GM04503 (cell line): ENCODE measurements at places on chromosomes 16 and 17.
A peak's percentile ranks its signal among the peaks of the same experiment; 100 is the strongest.

GRCh38 chr16:59878479-59878878 is 1144.4 kb upstream of the GOT2 start:
- no peak for DNase-seq

DNA sequence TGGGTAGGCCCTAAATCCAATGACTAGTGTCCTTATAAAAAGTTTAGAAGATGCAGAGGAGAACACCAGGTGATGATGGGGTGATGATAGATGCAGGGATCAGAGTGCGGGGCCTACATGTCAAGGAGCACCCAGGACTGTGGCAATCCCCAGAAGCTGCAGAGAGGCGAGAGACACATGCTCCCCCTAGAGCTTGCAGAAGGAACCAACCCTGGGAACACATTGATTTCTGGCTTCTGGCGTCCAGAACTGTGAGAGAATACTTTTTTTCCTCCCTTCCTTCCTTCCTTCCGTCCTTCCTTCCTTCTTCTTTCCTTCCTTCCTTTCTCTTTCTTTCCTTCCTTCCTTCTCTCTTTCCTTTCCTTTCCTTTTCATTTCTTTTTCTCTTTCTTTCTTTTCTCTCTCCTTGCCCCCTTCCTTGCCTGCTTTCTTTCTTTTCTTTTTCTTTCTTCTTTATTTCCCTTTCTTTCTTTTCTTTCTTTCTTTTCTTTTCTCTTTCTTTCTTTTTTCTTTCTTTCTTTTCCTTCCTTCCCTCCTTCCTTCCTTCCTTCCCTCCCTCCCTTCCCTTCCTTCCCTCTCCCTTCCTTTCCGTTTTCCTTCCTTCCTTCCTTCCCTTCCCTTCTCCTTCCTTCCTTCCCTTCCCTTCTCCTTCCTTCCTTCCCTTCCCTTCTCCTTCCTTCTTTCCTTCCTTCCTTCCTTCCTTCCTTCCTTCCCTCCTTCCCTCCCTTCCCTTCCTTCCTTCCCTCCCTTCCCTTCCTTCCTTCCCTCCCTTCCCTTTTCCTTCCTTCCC is 134.3 kb downstream of the HAPSTR1 start:
- DNase-seq = no peak

DNA sequence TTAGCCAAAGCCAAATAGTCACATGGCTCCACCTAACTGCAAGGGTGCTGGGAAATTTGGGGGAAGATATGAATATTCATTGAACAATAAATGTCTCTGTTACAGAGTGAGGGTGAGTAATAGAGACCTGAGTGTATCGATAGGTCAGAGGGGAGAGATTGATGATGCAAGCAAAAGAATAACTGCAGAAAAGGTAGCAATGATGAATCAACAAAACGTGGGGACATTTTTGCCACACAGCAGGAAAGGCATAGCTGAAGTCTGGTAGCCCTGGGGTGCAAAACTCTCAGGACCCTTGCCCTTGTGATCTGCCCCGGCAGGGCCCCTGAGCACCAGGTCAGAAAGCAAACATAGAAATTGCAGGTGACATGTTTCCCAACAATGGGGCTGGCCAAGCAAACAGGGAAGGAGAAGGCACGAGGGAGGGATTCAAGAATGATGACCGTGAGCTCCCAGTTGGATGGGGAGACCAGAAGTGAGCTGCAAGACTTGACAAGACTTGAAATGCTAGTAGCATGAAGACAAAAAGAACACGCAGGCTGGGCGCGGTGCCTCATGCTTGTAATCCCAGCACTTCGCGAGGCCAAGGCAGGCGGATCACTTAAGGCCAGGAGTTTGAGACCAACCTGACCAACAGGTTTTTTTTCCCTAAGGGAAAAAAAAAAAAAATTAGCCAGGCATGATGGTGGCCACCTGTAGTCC is 12.7 kb upstream of the HERPUD1 start:
- DNase-seq = no peak

DNA sequence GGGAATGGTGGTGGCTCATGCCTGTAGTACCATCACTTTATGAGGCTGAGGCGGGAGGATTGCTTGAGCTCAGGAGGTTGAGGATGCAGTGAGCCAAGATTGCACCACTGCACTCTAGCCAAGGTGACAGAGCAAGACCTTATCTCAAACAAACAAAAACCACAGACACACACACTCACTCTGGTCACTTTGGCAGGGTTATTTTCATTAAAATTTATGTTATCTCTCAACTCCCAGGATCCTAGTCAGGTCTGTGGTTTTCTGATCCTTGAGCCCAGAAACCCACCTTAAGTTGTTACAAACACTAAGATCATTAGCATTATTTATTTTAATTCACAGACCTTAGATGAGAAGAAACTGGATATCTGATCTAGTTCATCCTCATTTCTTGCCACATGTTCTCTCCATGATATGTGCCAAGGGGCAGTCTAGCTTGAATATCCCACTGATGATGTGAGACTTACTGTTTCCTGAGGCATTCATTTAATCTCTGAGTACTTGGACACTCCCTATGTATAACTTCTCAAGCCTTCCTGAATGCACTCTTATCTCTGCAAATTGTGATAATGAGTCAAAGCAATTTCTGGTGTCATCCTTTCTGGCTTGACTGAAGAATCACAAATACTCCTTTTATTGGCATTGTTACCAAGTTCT is 9.6 kb downstream of the ABHD15 start:
- no peak for DNase-seq

- no peak for DNase-seq
These were observed 70.8 kb downstream of the KANSL1 start for GRCh38 chr17:46122486-46122871.

DNA sequence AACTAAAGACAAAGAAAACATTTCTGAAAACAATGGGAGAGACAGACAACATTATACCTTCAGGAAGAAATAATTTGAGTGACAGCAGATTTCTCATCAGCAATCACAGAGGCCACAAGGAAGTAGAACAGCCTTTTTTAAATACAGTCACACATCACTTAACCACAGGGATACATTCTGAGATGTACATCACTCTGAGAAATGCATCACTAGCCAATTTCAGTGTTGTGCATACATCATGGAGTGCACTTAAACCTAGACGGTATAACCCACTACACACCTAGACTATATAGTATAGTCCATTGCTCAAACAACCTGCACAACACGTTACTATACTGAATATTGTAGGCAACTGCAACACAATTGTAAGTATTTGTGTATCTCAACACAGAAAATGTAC is 24.9 kb upstream of the ALOX12 start:
- no peak for DNase-seq

GRCh38 chr16:82373976-82374375 is 204.0 kb upstream of the MPHOSPH6 start:
- no peak for DNase-seq

- DNase-seq = no peak
These were observed 606.4 kb upstream of the CDH8 start for GRCh38 chr16:62642677-62643076.

DNA sequence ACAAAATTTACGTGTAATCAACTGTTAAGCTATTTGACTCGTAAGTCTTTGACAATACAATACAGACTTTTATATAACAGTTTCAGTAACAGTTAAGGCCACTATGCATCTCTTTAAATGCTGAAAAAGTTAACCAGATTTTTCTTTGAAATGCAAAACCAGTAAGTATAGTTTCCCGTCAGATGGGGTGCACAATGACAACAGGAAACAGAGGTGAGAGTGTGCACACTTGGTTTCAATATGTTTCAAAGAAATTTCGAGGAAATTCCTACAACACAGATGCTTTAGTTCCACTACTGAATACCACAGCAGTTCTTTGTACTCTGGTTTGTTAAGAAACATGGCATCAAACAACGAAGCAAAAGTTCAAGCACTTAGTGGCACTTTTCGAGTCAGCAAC is 48.4 kb downstream of the RNF157 start:
- no peak for DNase-seq

- DNase-seq = no peak
These were observed 2.9 kb downstream of the GLP2R start for GRCh38 chr17:9828296-9829295.

- no peak for DNase-seq
These were observed 5.0 kb downstream of the SKA2 start for GRCh38 chr17:59149841-59150511.

- no peak for DNase-seq
These were observed 156.1 kb downstream of the PMP22 start for GRCh38 chr17:15108992-15109391.

GRCh38 chr17:72099919-72100318 is 20.9 kb upstream of the SOX9 start:
- DNase-seq = no peak

GRCh38 chr17:2485543-2485942 is 26.1 kb downstream of the METTL16 start:
- DNase-seq = no peak

DNA sequence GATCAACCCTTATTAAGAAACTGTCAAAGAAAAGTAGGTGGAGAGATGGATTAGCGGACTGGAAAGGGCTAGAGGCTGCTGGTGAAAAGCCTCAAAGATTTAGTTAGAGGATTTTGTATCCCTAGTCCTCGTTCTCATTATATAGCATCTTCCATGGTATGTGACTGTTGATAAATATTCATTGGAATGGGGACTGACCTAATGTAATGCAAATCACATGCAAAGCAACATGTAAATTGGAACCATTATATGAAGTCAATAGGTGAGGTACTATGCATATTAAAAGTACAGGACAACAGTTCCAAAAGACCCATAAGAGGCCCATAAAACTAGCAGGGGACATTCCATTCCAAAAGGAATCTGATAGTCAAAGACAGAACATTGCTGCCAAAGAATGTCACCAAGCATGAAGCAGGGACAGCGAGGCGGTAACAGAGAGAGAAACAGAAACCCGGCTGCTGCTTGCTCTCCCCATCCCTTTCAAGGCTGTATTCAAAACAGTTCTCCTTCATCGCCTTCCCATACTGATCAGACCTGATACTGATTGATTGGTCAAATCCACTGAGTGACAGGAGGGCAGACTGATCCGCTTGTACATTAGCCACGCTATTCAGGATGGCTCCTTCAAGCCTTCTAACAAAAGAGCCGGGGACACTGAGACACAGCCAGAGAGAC is 44.5 kb downstream of the SOX9 start:
- DNase-seq = no peak

- DNase-seq = no peak
These were observed 252.2 kb downstream of the CPPED1 start for GRCh38 chr16:12551530-12551929.

DNA sequence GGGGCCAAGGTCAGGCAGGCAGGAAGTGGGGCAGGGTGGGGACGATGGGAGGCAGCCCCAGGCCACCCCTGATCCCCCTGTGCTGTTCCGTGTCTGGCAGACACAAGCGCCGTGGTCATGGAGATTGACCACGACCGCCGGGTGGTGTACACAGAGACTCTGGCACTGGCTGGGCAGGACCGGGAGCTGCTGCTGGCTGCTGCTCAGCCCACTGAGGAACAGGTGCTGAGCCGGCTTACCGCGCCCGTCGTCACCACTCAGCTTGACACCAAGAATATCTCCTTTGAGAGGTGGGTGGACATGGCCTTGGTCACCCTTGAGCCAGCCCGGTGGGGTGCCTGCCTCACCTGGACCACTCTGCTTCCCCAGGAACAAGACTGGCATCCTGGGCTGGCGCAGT is 13.7 kb downstream of the CORO6 start:
- no peak for DNase-seq

DNA sequence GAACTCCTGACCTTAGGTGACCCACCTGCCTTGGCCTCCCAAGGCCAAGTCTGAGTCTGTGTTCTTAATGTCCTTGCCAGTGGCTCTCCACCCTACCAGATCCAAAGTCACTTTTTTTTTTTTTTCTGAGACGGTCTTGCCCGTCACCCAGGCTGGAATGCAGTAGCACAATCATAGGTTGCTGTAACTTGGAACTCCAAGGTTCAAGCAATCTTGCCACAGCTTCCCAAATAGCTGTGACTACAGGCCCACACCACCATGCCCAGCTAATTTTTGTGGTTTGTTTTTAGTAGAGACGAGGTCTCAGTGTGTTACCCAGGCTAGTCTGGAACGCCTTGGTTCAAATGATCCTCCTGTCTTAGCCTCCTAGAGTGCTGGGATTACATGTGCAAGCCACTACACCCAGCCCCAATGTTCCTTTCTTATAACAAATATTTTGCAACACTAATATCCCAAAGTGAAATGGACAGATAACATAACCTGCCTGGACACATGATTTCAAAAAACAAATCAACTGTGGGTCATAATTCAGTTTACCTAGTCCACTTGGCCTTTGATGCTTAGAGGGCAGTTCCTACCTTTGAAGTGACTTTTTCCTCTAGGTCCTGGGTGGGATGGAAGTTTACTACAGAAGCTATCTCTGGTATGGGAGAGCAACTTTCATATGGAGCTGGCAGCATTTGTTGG is 4.0 kb upstream of the RAPGEFL1 start:
- no peak for DNase-seq

GRCh38 chr16:89166696-89167424 is 4.7 kb upstream of the CDH15 start:
- DNase-seq = no peak

- DNase-seq = peak; percentile 50
These were observed 47.8 kb downstream of the OMG start for GRCh38 chr17:31248986-31249834.

GRCh38 chr17:41734139-41734948 is at the start of gene HAP1:
Gene HAP1 (minus strand): TSS chr17:41734643. CDS start chr17:41734634, 9 bp downstream.
- DNase-seq = no peak

DNA sequence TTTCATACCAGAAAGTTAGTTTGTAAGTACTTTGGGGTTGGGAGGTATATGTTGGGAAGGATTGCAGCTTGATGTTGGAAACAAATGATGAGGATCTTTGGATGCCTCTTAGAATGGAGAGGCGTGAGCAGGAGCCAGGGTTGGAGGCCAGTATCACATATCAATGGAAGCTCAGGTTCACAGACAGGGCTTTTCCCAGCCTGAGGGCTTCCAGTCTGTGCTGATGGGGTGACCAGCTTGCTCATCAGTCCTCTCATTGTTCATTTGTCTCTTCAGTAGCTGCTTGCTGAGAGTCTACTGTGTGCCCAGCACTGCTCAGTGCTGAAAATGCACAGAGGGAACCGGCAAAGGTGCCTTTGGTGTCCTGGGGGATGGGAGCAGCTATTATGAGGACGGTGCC is 5.8 kb downstream of the DNAAF1 start:
- DNase-seq = no peak

GRCh38 chr17:4178651-4179050 is 35.7 kb downstream of the CYB5D2 start:
- DNase-seq = no peak

DNA sequence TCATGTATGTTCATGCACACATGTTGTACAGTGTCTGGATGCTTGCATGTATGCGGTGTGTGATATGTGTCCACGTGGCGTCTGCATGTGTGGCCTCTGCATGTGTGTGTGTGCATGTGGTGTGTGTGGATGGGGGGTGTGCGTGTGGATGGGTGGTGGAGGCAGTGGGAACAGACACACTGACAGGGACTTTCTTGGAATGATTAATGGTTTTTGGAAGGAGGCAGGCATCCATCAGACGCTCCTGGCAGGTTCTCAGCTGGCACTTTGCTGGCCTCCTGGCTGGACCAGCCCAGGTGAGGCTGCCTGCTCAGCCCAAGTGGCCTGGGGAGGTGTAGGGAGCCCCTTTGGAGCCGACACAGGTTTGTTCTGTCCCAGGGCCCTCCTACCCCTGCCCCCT is 121.2 kb upstream of the CIBAR2 start:
- DNase-seq = no peak
